COLO829 (cell line): ENCODE measurements at places on chromosomes 6 and 20.

DNA sequence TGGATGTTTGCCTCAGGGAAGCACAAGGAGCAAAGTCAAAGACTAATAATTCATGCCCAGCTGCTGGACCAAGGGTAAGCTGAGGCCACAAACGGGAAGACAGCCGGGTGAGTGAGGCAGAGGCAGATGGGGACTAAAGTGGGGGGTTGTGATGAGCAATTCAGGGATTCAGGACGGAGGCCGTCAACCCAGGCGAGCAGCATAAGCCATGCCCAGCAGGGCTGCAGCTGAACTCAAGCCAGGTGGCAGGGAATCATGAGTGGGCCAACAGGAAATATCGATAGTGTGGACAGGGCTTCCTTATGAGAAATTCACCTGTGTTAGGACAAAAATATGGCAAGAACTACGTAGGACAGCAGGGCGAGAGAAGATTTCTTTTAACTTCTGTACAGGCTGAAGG, 246.8 kb downstream of the CDC5L start:
- no peak for DNase-seq

DNA sequence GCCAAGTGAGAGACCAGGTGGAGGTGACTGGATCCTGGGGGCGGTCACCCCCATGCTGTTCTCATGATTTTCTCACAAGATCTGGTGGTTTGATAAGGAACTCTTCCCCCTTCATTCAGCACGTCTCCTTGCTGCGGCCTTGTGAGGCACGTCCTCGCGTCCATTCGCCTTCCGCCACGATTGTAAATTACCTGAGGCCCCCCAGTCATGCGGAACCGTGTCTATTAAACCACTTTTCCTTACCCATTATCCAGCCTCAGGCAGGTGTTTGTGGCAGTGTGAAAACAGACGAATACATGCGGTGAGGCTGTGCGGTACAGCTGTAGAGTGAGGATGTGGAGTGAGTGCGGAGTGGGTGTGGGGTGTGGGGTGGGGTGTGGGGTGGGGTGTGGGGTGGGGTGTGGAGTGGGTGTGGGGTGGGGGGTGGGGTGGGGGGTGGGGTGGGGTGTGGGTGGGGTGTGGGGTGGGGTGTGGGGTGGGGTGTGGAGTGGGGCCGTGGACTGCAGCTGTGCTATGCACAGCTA, 12.1 kb upstream of the NTSR1 start:
- DNase-seq, result no peak

GRCh38 chr20:51600016-51600420, 57.5 kb upstream of the NFATC2 start:
- no peak for DNase-seq

DNA sequence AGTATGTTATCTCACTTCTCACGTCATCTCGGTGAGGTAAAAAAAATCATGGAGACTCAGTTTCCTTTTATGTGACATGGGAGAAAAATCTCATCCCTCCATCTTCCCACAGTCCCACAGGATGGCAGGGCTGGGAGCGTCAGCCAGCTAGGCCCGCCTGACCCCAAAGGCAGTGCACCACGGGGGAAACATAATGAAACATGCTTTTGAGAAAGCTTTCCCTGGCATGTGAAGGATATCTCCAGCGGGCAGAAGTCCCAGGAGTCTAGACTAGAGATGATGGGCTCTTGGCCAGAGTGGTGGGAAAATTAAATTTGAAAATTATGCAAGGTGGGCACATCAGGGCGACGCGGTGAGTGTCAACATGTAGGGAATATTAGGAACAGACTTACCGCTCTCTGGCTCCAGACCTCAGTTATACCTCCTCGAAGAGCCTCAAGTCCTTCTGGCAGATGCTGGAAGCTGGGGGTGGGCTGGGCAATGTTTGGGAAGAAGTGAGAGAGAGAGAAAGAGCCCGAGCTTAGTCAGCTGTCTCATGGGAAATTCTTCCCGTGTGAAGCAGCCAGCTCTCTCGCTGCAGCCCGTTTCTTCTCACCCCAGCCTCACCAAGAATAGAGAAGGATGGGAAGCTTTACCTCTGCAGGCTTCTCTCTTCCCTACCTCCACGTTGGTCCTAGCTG, 52.3 kb downstream of the MOCS1 start:
- DNase-seq, result no peak

DNA sequence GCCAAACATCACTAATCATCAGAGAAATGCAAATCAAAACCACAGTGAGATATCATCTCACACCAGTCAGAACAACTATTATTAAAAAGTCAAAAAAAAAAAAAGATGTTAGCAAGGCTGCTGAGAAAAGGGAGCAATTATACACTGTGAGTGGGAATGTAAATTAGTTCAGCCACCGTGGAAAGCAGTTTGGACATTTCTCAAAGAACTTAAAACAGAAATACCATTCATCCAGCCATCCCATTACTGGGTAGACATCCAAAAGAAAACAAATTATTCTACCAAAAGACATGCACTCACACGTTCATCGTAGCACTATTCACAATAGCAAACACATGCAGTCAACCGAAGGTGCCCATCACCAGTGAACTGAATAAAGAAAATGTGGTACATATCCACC, 213.9 kb downstream of the TTLL2 start:
- DNase-seq, result no peak

GRCh38 chr20:33648396-33649004, 13.6 kb upstream of the C20orf144 start:
- DNase-seq, result no peak

- DNase-seq, result no peak
These were observed 39.7 kb downstream of the TGM2 start for GRCh38 chr20:38125157-38126056.

DNA sequence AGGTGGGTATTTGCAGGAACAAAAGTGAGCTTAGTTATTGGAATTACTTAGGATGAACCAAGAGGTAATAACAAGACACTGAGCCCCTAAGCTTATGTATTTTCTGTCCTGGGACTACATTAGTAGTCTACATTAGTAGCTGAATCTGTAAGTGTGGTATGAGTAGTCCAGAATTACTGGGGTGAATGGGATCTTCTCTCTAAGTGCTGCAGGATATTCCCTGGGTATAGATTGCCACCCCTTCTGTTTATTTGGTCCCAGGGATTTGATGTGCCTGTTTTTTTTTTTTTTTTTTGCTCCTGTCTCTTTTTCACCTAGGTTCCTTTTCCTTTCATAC, 5.9 kb downstream of the CD2AP start:
- no peak for DNase-seq

- DNase-seq, result peak; percentile 57
These were observed 20.1 kb downstream of the ECT2L start for GRCh38 chr6:138815797-138816528.

DNA sequence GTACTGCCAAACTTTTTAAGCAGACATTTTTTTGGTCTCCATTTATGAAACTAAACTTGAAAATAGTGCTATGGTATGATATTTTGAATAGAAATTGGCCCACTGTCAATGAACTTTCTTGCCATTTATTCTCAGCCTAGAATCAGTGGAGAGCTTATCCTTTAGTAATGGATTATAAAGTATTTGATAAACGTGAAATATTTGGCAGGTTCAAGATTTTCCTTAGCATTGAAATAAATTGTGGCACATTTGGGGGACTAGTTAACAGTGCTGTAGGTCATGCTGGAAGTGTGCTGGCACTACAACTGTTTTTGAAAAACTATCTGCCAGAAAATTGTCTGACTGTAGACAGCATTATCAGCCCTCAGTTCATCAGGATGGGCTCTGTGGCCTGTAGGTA, 2.1 kb downstream of the PRSS35 start:
- no peak for DNase-seq

DNA sequence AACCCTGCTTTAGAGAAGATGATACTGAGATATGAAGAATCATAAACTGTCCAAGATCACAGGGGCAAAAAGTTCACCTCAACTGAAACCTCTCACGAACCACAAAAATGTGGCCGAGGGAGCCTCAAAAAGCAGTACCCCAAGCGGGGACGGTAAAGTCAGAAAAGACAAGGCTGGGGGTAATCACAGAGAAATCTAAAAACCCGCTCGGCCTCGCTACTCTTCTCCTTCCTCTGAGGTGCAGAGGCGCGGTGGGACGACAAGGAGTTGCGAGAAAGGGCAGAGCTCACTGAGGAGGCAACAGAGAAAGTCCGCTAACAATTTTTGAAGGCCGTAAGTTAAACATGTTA, 356 bp upstream of the IRAK1BP1 start:
- DNase-seq, result no peak

GRCh38 chr6:36615018-36615761, 21.0 kb downstream of the SRSF3 start:
- DNase-seq, result peak; percentile 85

DNA sequence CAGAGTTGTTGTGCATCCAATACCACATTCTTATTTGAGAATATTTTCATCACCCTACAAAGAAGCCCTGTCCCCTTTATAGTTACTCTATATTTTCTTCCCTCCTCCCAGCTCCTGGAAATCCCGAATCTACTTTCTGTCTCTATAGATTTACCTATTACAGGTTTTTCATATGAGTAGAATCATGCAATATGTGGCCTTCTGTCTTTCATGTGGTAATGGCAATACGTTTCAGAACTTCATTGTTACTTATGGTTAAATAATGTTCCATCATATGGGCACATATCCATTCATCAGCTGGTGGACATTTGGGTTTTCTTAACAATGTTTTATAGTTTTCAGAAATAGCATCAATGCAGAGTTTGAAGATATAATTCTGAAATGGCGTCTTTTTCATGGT, 17.1 kb downstream of the GINS1 start:
- no peak for DNase-seq
